ENCODE measurements at places on chromosomes 2 and 18.

GRCh38 chr2:144441711-144442141 is 78.2 kb downstream of the ZEB2 start:
- no peak for DNase-seq

DNA sequence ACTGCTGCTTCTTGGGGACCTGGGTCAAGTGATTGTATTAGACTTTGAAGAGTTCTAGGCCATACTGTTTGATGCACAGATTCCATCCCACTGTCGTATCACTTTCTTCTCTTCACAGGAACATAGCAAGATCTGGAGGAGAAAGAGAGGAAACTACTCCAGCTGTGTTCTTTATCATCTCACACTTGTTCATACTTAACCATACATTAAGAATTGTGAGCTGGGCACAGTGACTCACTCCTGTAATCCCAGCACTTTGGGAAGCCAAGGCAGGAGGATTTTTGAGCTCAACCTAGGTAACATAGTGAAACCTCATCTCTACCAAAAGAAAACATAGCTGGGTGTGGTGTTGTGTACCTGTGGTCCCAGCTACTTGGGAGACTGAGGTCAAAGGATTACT is 111.7 kb downstream of the PARD3B start:
- no peak for DNase-seq

GRCh38 chr18:47772374-47773248 is 157.8 kb downstream of the SMAD2 start:
- DNase-seq: peak; percentile 64

GRCh38 chr2:57432528-57432927 is 614.1 kb upstream of the VRK2 start:
- no peak for DNase-seq

- peak; percentile 42 for DNase-seq
Measured at GRCh38 chr18:58580623-58581022, 48.3 kb downstream of the ALPK2 start.

Measured in fibroblast of mammary gland (primary cell).